ENCODE measurements at places on chromosomes 1 and 21.
A peak's percentile ranks its signal among the peaks of the same experiment; 100 is the strongest.

DNA sequence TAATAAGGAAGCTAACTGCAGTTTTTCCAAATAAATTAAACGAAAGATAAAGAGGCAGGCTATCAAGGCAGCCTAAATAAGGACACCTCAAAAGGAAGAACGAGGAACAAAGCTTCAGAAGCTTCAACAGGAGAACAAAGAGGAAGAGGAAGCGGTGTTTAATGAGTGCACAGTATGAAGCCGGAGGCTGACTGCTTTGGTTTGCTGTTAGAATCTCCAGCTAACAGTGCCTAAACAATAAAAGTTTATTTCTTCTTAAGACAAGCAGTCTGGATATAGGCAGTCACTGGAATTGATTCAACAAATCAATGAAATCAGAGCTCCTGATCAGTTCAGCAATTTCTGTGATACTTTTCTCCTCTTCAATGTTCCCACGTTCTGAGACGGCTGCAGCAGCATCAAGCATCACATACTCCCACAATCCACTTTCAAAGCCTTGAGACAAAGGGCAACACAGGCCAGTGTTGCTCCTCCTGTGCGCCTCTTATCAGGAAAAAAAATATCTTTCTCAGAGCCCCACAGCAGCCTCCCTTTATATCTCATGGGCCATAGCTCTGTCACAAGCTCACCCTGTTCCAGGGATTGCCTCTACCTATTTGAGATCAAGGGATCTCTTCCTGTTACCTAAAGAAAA, 365.6 kb upstream of the ST6GALNAC5 start:
- DNase-seq = no peak

DNA sequence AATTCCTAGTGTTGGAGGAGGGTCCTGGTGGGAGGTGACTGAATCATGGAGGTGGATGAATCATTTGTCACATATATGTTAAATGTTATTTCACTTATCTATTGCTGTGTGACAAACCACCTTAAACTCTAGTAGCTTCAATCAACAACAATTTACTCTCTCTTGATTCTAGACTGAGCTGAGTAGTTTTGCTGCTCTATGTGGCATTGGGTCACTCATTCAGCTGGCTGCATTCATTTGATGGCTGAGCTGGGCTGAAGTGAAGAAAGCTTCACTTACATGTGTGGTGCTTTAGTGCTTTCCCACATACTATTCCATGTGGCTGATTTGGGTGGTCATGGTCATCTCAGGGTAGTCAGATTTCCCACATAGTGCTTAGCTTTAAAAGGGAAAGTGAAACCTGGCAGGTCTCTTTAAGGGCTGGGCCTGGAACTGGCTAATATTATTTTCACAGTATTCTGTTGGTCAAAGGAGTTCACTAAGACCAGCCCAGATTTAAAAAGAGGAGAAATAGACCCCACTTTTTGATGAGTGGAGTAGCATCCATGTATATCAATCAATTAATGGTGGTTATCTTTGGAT, 10.5 kb downstream of the DNAH14 start:
- DNase-seq = no peak

DNA sequence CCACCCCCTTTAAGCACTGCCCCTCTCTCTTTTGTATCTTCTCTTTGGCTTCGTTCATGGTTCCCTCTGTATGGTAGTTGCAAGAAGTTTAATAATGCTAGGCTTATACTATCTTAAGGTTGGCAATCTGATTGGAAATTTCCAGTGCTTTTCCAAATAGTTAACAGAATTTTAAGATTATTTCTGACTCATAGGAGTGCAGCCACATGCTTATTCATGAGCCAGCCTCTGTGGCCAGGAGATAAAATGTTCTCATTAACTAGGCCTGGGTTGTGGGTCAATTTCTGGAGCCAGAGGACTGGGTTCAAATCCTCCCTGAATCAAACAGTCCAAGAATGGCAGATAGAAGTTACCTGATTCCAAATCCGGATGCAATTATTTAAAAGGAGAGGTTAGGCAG, 103.1 kb downstream of the ATP6V1G3 start:
- no peak for DNase-seq

- DNase-seq = no peak
These were observed 1103.3 kb upstream of the B3GALT2 start for GRCh38 chr1:194289569-194290266.

DNA sequence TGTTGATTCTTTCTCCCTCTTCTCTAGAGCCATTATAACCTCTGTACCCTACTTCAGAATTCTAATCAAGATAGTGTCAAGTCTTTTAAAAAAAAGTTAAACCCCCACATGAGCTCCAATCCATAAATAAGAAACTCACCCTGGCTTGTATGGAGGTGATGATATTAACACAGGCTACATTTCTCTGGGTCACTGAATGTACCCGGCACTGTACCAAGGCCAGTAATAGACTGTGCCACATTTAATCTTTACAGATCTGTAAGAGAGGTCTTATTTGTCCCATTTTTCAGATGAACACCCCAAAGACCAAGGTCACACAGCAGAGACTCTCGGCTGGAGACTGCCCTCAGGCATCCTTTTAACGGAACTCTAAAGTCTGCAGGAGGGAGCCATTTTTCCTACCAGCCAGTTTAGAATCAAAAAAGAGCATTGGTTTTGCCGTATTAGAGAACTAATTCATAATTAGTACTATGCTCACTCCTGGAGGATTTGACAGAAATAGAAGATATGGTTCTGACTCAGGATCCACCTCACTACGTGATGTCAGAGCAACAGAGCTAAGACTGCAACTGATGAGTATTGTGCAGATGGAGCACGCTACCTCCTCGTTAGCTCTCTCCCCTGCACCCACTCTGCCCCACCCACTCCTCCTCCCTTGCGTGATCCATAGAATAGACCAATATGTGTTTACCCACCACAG, 217.2 kb upstream of the HOOK1 start:
- DNase-seq = no peak

- no peak for DNase-seq
These were observed 119.2 kb upstream of the RAB3GAP2 start for GRCh38 chr1:220391491-220391890.

DNA sequence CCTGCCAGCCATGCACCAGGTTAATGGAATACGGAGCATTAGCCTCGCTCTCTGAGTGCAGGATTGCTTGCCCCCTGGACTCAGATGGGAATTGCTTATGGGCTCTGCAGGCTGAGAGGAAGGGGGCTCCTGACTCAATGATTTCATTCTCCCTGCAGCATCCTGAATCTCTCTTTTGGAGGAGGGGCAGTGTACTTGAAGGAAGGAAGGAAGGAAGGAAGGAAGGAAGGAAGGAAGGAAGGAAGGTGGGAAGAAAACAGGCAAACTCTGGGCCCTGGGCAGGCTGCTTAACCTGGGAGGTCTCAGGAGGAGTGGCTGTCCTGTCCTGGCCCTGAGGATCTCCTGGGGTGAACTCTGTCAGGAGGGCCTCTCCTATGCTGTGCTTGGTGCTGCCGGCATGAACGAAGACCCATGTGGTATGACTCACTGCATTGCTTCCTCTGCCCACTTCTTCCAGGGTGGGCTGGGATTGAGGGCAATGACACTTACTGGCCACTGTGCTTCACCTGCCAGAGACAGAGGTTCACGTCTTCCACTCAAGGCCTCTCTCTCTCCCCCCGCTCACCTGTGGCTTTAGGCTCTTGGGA, 257.1 kb upstream of the CSF3R start:
- DNase-seq = peak; percentile 10

- DNase-seq = peak; percentile 33
These were observed 199.2 kb downstream of the GRIK3 start for GRCh38 chr1:36835017-36835695.

DNA sequence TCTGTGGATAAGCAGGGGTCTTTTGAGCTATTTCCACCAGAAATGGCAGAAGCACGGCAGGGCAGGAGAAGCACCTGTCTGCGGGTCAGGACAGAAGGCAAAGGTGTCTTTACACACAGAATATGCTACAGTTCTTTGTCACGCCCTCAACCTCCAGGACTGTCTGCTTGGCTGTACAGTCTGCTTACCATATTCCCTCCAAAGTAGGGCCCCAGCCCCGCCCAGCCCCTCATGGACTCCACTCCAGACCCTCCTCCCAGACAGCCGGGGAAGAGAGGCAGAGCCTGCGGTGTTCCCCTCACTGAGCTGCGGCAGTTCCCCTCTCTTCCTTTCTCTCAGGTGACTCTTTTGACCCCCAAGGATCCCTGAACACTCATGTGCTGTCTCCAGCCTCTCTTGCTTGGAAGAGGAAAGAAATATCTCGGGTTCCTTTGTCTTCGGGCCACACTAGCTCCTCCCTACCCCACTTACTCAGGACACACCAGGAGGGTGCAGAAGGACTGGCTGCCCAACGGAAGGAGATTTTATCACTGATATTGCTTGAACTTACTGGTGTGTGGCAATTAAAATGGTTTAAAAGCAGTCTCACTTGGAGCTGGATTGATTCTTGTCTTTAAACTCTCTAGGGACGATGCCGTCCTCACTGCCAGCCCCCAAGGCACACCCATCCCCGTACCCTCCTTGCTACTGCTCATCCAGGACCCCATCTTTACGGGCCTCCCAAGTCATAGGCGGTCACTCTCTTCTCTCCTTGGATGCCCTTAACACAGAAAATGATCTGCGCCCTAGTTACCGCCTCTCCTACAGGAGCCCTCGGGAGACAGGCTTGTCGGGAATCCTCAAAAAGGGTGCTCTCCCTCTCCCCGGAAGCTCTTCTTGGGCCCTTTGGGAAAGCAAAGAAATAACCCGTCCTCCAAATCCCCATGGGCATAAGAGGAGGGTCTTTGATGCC, 169.7 kb downstream of the TOMM20 start:
- no peak for DNase-seq

DNA sequence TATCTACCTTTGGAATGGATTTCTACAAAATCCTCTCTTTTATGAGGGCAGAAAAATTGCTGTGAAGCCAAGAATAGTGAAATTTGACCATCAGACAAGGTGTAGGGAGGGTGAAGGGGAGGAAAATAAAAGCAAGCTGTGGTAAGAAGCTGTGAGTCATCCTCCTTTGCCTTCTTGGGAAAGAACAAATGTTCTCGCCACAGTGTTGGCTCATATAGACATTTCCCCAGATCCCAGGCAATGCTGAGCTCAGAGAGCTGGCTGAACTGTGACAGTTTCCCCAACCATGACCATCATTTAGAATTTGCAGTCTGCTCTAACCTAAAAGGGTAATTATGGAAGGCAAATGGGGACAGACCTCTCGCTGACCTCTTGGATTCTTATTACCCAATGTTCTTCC, 235.4 kb downstream of the PBX1 start:
- no peak for DNase-seq

DNA sequence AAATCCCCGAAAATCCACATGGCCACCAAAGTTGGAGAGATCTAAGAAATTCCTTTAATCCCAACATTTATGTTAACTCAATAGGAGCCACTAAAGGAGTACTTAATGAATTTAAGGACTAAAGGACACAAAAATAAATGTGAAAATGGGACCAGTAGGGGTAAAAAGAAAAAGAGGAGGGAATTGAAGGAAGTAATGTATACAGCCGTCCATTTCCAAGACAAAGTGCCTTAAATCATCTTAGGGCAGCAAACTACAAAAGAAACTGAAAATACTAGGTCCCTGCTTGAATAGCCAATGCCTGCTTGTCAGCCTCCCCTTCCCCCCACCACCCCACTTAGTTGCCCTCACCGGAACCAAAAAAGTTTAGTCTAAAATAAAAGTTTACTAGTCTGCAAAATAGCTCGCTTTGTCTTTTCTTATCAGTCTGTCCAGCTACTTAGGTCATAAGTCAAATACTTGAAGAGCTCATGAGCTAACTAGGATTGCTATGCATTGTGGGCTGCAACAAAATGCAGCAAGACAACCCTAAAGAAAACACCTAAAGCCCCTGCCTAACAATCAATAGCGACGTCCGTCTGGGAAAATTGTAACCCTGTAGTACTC, 66.3 kb upstream of the TLR5 start:
- no peak for DNase-seq

DNA sequence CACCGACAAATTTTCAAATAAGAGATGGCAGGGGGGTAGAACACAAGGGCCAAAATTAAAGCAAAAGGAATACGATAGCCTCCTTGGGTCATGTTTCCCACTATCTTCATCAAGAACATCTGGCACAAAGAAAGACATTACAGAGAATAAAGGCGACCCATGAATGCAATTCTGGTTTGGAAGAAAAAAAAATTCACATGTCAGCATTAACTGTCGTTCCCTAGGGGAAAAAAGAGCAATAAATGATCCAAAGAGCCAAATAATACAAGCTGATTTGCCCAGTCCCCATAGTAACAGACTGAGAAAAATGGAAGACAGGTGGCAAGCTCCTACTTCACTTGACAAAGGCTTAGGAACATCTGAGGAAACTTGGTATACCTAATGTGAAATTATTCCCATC, 4.5 kb downstream of the STIL start:
- no peak for DNase-seq

DNA sequence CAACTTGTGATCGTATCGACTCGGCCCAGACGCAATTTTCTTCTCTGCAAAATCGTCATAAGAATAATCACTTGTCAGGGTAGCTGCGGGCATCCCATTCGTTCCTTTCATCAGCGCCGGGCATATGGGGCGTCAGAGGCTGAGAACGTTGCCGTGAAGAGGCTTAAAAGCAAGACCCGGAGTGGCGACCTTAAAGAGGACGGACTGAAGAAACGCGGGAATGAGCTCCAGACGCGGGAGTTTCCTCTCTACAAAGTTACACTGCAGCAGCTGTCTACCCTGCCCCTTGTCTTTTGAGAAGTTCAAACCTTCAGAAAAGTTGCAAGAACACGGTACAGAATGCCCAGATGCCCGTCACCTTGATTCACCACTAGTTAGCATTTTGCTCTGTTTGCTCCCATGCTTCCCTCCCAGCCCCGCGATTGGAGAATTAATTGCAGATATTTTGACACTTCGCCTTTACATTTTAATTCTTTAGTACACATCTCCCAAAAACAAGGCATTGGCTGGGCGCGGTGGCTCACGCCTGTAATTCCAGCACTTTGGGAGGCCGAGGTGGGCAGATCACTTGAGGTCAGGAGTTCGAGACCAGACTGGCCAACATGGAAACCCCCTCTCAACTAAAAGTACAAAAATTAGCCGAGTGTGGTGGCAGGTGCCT, 967 bp downstream of the CENPS start:
- no peak for DNase-seq

GRCh38 chr1:239547987-239548386, 161.6 kb downstream of the CHRM3 start:
- DNase-seq = no peak

GRCh38 chr21:34511787-34512455, at the start of gene KCNE1:
Gene KCNE1 (minus strand): TSS chr21:34512210. CDS start chr21:34449634, 62,576 bp downstream.
- peak; percentile 88 for DNase-seq

DNA sequence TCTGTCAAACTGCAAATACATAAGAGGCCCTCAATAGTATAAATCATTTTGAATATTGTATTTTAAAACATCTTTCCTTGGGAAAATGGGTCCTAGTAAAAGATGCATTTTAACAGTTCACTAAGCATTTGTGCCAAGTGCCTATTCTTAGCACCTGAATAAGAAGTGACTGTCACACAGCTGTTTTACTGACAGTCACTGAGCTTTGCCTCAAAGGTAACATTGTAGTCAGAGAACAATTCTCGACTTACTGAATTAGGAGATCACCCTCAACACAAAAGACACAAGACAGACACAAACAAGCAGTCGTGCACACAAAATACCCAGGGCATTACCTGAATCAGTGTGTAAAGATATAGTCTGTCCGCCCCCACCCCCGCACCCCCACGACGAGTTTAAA, 408 bp downstream of the ESRRG start:
- no peak for DNase-seq

All from spleen (tissue), 13 donors.